ENCODE measurements at places on chromosomes 4 and X.

DNA sequence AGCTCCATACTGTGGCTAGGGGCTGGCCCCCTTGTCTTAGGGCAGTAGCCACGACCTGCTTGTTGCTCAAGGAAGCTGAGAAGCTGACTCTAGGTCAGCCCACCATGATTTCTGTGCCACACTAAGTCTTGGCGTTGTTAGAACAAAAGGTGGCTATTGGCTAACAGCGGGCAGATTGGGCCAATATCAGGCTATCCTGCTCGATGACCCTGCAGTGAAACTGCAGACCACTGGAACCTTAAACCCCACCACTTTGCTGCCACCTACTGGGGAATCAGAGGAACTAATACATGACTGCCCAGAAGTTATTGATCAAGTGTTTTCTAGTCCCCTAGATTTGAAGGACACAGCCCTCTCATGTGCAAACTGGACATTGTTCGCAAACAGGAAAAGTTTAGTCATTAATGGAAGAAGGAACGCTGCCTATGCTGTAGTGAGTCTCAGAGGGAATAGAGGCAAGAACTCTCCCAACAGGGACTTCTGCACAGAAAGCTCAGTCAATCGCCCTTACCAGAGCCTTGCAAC is 17.0 kb upstream of the PAPSS1 start:
- peak; percentile 6 for DNase-seq

DNA sequence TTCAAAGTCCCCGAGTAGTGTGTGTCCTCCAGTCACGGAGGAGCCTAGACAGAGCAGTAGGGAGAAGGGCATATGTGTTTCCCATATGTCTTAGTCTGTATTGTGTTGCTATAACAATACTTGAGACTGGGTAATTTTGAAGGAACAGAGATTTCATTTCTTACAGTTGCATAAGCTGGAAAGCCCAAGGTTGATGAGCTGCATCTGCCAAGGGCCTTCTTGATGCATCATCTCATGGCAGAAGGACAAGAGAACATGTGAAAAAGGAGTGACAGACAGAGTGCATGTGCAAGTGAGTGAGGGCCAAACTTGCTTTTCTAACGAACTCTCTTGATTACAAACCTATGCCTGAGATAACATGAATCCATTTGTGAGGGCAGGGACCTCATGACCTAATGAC is 243.4 kb downstream of the ARHGAP10 start:
- no peak for DNase-seq

GRCh38 chr4:111500858-111501257 is 644.4 kb upstream of the FAM241A start:
- no peak for DNase-seq

- DNase-seq: no peak
Observed at GRCh38 chrX:103811858-103812257, 20.2 kb downstream of the RAB9B start.

DNA sequence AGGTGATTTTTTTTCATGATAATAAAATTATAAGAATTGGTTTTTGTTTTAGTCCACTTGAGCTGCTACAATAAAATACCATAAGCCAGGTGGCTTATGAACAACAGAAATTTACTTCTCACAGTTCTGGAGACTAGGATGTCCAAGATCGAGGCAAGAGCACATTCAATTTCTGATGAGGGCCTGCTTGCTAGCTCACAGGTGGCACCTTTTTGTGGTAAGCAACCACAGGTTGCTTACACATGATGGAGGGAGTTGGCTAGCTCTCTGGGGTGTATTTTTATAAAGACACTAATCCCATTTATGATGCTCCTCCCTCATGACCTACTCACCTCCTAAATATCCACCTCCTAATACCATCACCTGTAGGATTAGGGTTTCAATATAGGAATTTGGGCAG is 1248.5 kb upstream of the TENM3 start:
- DNase-seq: no peak

GRCh38 chrX:48918643-48919340 is at the start of gene PIM2:
PIM2 (minus strand) TSS chrX:48919024; CDS start chrX:48918834, 190 bp downstream.
- DNase-seq: peak; percentile 85

- DNase-seq: no peak
Observed at GRCh38 chr4:83865417-83866150, 329.7 kb downstream of the GPAT3 start.

GRCh38 chrX:133045986-133046385 is 50.9 kb downstream of the USP26 start:
- no peak for DNase-seq
